ENCODE measurements at places on chromosomes 1 and 21.

DNA sequence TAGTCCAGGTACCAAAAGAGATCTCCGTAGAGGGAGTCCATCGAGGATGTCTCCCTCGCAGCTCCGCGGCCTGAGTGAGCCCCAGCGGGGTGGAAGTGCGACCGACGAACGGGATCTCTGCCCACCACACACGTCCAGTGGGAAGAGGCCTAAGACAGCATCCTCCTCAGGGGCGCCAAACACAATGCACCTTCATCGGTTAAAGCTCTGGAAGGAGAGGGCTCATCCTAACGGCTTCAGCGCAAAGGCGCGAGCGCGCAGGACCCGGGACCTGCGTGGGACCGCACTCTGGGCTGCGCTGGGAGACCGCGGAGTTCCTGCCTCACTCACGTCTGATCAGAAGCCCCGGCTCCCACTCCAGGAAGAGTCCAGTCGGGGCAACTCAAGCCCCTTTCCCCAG, 7.6 kb downstream of the SLC25A24 start:
- DNase-seq, result no peak

GRCh38 chr1:226551299-226551698, 2.7 kb downstream of the STUM start:
- no peak for DNase-seq

- DNase-seq, result peak; percentile 7
Observed at GRCh38 chr1:244046907-244047611, 4.0 kb upstream of the ZBTB18 start.

DNA sequence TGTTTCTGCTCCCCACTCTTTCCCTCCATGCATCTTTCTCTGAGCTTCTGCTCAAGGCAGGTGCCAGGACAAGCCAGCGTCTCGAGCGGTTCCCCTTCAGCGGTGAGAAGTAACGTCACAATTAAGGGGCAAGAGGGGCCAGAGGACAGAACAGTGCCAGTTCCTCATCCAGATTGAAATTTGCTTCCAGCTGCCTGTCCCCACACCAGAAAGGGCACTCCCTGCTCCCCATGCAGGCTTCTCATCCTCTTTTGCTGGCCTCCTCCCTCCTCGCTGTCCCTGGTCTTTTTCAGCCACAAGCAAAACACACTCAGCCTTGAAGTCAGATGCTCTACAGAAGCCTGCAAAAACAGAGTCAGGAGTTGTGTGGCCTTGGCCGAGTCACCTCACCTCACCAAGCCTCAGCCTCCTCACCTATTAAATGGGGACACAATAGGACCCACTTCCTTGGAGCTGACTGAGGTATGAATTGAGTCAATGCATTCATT, 35.0 kb upstream of the ECE1 start:
- peak; percentile 62 for DNase-seq

DNA sequence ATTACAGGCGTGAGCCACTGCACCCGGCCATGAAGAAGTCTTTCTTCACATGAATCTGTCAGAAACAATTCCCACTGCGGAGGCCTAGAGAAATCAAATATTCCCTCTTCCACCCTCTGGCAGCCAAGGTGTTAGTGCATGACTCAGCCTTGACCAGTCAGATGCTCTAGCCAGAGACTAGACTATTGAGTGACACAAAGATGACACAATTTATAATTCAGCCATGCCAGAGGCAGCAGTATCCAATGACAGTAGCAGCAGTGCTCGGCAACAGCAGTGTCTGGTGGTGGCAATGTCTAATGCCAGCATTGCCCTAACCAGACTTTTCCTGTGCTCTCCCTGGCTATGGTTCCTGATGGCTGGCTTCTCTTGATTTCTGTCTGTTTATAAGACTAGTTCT, 8.7 kb downstream of the CTXND2 start:
- no peak for DNase-seq

DNA sequence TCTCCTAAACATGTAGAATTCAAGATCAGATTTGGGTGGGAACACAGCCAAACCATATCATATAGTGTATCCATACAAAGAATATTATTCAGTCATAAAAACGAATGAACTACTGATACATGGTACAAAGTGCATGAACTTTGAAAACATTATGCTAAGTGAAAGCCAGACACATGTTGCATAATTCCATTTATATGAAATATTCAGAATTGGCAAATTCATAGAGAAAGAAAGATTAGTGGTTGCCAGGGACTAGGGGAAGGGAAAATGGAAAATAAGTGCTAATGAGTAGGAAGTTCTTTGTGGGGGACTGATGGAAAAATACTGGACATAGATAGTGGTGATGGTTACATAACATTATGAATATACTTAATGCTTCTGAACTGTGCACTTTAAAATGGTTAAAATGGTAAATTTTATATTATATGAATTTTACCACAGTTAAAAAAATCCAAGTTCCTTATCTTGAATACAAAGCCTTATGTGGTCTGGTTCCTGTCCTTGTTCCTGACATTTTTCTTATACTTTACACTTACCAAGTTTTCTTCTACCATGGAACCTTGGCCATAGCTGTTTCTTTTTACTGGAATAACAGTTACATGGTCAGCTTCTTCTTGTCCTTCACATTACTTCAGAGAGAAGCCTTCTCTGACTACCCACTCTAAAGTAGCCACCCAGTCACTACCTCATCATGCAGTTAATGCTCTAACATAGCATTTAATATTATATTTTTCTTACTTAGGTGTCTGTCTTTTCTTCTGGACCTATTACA, 64.0 kb downstream of the CCDC18 start:
- no peak for DNase-seq

- no peak for DNase-seq
Observed at GRCh38 chr1:109628540-109629321, 9.1 kb downstream of the AMPD2 start.
